ENCODE measurements at places on chromosomes 7 and 10.

DNA sequence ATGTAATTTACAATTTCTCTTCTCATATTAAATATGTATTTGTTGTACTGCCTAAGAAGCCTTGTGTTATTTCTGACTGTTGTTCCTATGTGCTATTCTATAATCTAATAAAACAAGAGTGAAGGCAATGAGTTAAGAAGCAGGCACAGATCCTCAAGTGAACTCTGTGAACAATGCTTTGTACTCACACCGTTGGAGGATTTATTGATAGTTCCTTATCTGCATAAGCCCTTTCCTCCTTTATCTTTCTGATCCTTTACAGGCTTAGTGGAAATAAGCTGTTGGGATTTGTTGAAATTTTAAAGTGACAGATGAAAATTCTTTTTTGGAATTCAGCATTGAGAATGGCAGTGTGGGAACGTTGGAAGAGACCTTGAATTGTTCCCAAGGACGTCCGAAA, 329.6 kb upstream of the NPVF start:
- DNase-seq = no peak

DNA sequence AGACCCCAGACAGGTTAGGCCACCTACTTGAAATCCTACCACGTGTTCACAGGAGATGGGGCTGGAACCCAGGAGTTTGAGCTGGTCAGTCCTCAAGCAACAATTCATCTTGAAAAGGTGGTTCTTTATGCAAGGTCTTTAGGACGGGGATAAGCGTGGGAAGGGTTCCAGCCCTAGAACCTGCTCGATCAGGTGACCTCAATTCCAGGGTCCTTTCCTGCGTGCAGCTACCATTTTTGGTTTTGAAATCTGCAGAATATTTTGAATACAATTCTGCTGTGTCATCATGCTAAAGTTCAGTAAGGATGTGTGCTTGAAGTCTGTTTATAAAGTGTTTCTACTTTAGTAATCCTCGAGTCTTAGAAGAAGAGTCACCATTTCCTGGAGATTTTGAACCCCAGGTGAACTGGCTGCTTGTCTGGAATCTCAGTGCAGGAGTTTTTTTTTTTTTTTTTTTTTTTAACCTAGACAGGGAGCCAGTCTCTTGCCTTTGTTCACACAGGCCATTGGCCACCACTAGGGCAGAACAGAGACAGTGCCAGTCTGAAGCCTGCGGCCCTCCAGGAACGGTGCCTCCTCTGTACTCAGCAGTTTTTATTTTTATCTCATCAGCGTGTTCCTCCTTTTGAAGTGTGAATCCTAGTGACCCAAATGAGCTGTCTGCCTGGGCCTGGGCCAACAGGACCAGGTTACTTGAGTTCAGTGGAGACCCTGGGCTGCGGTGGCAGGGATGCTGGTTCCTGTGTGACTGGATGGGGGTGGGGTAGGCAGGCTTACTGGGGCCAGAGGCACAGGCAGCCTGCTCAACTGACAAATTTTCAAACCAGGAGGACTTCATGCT, 54.6 kb downstream of the EEPD1 start:
- DNase-seq = peak; percentile 42

DNA sequence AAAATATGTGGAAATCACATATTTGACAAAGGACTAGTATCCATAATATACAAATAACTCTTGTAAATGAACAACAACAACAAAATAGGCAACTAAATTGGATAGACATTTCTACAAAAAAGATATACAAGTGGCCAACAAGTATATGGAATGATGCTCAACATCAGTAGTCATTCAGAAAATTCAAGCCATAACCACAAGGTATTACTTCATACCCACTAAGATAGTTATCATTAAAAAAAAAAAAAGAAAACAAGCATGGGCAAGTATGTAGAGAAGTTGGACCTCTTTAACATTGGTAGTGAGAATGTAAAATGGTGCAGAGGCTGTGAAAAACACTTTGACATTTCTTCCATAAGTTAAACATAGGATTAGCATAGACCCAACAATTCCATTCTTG, 80.8 kb downstream of the CYP26A1 start:
- no peak for DNase-seq

DNA sequence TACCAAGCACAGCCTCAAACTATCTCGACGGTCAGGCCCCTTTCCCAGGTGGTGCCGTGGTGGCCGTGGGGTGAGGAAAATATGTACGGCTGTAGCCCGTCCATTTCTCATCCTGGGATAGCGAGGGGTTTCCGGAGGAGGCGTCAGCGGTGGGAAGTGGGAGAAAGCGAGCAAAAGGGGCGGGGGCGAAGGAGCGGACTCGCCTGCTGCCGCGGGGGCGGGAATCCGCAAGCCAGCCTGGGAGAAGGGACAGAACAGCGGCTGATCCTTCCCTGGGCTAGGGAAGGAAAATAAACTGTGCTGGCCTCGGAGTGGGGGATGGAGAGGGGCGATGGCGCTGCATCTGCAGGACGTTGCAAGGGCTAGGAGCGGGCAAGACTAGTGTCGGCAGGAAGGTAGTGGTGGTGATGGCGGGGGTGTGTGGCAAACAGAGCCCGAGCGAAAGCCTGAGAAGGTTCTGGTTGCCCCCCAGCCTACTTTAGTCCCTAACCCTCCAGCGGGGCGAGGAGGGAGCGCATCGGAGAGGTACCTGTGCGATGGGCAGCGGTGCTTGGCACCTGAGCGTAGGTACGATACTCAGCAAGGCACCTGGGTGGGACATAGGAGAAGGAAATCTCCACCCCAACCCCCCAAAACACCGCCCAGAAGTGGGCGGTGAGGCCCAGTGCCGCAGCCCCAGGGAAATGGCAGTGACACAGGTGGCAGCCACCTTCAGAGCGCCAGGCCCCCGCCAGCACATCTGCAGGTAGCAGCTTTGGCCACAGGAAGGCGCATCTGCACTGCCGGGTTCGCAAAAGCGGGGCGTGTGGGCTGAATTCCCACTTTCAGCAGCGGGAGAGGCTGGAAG, 49.9 kb upstream of the STEAP1B start:
- no peak for DNase-seq

GRCh38 chr7:144378651-144379050, 23.4 kb downstream of the ARHGEF5 start:
- no peak for DNase-seq

DNA sequence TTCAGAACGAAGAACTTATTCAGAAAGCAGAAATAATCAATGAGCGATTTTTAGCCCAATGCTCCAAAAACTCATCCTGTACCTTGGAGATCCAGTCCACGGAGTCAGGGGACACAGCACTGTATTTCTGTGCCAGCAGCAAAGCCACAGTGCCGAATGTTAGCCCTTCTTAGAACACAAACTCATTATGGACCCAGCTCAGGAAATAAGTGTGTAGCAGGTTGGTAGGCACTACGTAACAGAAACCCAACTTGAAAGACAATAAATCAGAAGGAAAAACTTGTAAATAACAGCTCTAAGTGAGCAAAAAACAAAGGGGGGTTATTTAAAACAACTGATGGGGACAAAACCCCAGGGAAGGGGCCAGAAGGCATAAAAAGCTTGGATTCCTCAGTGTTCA, 112.0 kb upstream of the PRSS1 start:
- DNase-seq = no peak

DNA sequence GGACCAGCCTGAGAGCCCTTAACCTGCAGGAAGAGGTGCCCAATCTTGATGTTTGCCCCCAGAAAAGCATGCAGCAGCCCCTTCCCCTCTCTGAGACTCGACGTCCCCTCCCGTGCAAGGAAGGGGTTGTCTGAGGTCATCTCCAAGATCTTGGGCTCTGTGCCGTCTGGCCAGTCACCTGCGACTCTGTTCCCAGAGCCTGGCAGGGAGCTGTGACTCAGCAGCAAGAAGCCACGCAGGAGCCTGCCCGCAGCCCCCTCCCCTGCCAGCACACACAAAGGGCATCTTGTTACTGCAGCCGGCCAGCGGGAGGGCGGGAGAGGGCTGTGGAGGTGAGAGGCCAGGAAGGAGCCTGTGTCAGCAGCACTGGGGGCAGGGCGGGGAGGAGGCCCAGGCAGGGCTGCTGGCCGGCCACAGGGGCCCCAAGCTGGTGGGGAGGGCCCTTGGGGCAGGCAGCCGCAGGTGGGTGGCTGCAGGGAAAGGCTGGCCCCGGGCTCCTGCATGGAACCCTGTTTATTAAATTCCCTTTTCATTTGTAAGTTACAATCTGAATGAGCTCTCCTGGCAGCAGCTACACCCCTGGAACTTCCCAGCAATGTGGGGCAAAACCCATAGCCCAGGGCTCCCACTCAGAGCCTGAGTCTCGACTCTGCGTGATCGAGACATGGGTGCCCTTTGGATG, 103.7 kb upstream of the ZMIZ1 start:
- DNase-seq = peak; percentile 77

DNA sequence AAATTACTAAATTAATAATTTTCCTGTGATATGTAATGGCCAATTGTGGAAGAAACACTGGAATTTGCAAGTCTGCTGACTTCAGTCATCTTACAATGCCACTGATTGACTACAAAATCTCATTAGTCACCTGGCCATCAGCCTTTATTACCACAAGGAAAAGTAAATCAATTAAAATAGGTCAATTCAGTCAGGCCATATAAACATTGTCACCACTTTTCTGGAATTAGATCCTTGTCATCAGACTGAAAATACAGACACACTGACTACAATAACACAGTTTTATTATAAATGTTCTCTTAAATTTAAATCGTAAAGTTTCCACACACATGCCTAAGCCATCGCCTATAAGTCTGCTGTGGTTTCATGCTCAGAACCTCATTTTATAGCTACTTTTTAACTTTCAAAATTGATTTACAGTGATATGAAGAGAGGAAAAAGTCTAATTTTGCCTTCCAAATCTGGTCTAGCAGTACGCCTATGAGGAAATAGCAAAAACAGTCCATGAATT, 54.2 kb downstream of the RTKN2 start:
- no peak for DNase-seq

- DNase-seq = no peak
These were observed 25.9 kb downstream of the TBXAS1 start for GRCh38 chr7:139854803-139855497.

GRCh38 chr10:124692100-124692446, 52.1 kb downstream of the FAM53B start:
- no peak for DNase-seq

GRCh38 chr10:58435297-58435985, 50.2 kb downstream of the TFAM start:
- DNase-seq = no peak

GRCh38 chr10:30092151-30092790, 32.9 kb upstream of the JCAD start:
- no peak for DNase-seq

DNA sequence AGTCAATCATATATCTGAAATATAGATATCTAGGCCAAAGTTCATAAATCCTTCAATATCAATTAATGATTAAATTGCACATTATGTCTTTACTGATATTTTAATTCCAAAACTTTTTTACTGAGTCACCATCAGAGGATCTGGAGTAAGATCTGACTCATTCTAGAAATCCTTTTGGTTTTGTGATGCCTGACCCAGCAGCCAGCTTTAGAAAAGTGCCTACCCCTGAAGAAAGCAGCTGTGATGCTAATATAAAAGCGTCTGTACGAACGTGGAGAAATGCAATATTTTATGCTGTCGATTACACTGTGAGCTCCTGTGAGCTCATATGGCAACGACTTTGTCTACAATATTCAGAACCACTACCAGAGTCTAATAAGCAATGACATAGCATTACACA, 142.5 kb upstream of the LRRTM3 start:
- DNase-seq = no peak

- DNase-seq = no peak
These were observed 623.2 kb downstream of the CCSER2 start for GRCh38 chr10:84951616-84952015.

GRCh38 chr7:120475994-120476393, 203.0 kb downstream of the KCND2 start:
- DNase-seq = no peak

GRCh38 chr10:14698111-14698828, 76.4 kb downstream of the FAM107B start:
- DNase-seq = no peak

GRCh38 chr7:129213828-129214227, 11.0 kb upstream of the AHCYL2 start:
- no peak for DNase-seq

DNA sequence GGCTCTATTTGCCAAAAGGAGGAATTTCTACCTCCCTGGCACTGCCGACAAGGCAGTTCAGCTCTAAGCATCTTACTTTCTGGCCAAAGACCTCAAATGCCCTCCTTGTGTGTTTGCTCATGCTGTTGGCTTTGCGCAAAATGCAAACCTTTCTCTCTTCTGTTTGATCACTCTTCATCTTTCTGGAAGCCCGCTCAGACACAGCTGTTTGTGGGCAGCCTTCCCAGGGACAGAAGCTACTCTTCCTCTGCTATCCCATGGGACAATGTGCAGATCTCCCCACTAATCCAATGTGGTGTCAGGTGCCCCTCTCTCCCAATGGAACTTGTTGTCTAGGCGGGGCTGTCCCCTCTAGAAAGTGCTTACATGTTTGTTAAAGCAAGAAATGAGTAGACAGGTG, 278.7 kb downstream of the CCSER2 start:
- no peak for DNase-seq

DNA sequence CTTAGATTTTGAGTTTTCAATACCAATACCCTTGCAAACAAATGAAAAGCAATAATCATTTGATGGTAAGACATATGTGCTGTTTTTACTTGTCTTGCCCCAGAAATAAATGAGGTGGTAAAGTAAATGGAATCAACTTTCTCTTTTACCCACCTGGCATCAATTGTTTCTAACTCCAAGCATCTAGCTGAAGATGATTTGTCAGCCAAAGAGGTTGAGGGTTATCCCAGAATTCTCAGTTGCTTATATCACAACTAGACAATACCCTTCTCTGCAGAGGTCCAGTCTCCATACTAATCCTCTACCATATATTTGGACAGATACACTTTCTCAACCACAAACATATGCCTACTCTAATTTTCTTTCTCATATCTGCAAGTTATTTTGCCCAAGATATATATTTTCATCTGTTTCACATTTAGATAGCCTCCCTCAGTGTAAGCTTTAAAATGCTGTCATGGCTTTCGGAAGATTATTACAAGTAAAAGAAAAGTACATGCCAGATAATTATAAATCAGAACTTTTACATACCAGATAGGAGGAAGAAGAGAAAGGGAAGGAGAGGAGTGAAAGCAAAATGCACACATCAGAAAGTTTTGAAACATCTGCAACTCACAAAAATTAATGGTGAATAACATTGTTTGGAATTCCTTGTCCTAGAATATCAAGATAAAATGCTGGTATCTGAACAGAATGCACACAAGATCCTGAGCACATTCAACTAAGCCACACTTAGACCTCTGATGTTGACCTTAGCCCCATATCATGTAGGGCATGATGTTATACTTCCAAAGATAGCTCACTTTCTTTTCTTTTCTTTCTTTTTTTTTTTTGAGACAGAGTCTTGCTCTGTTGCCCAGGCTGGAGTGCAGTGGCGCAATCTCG, 146.6 kb downstream of the REEP3 start:
- no peak for DNase-seq

DNA sequence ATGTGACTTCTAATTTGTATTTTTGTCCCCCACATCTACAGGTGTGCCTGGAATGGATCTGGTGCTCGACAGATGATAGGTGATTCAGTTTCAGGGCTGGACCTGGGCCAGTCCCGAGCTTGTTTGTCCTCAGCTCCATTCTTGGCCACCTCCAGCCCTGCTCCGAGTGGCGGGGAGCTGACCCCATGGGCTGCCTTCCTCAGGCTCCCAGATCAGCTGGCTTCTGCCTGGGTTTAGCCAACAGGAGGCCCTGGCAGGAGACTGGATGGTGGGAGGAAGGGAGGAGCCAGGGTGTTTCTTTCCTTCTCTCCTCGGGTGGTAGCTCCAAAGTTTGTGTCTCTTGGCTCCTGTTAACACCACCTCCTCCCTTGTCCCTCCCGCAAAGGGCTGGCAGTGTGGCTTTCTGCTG, 75.2 kb downstream of the CDH23 start:
- DNase-seq = no peak
